ENCODE measurements at places on chromosomes 16 and 17.

- no peak for DNase-seq
Measured at GRCh38 chr16:35725949-35726348, 2266.5 kb downstream of the TP53TG3F start.

DNA sequence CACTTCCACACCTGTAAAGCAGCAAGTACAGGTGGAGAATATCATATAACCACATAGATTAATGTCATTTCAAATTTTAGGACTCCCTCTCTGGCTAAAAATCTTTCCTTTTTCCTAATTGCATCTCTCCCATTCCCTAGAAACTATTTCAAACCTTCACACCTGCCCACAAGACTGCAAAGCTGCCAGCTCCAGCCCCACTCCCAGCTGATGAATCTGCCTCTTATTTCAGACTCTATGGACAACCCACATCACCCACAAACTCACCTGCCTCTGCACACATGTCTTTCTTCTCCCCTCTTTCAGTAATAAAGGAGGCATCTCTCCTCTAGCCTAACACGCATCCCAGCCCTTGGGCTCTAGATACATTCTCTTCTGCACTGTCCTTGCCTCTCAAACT, 315.1 kb downstream of the GRIN2A start:
- DNase-seq: no peak

DNA sequence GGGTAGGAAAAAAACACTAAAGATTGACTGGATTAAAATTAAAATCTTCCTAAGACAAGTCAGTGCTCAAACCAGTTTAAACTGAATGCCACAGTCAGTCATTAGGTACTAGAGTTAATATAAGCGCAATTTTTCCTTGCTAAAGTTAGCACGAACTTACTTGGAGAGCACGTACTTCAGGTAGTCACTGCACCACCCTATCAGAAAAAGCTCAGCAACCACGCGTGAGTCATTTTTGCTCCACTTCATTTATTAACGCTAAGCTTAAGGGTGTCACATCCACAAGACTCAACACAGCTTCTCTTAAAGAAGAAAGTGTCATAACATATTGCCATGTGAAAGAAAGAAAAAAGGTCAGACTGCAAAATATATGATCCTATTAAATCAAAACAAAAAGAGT, 53.1 kb downstream of the TEX2 start:
- DNase-seq: no peak

DNA sequence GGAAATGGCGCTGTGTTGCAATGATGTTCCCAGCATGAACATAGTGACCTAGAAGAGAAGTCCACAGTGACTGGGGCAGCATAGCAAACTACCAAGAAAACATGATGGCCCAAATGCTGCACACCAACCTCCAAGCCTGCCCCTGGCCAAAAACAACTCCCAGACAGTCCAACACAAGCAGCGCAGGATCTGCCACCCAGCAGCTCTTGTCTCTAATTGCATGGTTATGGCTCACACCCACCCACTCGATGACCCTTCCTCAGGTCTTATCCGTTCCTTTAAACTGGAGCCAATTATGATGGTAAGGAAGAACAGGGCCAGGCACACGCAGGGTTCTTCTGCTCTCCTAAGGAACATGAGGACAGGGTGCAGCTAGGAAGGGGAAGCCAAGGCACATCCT, 2.9 kb downstream of the MRPL27 start:
- DNase-seq: no peak

- no peak for DNase-seq
Measured at GRCh38 chr16:83458612-83459011, 349.2 kb upstream of the HSBP1 start.

DNA sequence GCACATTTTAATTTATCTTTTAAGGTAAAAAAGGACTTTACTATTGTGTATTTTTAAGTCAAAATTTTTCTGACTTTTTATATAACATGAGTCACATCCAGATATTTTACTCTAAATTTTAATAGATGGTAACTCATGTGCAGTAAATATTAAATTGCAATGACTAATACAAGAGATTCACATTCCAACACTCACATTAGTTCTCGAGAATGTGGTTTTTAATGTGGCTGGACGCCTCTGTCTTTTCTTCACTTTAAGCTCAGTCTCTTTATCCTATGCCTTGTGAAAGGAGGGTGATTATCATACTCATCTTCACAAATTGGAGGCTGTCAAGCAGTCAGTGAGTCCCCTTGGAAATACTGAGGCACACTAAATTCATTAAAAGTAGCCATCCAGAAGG, 315.6 kb downstream of the HS3ST3B1 start:
- DNase-seq: no peak

DNA sequence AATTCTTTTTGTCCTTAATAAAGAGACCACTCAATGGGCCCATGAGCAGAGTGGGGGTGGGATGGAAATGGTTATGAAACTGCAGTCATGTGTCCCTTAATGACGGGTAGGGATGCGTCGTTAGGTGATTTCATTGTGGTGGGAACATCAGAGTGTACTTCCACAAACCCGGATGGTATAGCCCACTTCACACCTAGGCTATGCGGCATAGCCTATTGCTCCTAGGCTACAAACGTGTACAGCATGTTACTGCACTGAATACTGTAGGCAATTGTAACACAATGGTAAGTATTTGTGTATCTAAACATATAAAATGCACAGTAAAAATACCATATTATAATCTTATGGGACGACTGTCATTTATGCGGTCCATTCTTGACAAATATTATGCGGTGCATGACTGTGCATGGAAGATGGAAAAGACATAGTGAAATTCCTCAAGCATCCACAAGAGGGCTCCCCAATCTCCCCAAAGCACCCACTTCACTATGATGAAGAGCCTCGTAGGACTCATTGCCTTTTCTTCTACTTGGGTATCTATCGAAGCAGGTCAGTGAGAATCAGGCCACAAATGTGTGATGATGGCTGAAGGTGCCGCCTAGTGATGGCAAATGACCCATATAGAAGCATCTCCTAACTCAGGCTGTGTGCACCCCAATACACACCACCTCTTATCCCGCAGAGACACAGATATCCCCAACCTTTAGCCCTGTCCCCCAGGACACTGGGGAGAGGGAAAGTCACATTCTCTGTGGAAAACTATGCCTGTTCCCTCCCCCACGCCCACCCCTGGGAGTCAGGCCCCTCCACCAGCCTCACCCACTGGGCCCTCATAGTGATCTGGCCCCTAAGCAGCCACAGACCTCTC, 43.5 kb downstream of the TBX21 start:
- no peak for DNase-seq

DNA sequence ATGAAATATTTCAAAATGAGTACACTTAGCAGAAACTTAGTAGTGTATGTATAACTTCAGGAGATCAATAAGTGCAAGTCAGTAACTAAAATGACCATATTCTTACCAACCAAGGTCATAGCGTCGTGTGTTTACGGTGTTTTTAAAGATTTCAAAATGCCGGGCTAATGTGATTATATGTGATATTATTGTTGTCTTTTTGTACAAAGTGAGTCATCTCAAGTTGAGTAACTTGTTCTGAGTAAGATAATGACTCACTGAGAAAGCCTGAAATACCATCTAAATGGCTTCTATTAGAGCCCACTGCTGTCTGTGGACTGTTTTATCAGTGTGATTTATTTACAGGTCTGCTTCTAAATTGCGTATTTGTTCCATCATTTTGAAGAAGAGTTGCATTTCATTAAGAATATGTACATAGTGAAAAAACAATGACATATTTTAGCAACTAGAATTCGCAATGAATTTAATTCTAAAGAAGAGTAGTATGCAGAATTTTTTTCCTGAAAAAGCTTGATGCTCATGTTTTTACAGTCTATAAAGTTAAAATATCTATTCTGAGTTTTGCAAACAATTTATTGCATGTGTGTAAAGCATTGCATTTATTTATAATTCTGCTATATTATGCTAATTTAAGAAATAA, 12.7 kb downstream of the KRT12 start:
- DNase-seq: no peak

DNA sequence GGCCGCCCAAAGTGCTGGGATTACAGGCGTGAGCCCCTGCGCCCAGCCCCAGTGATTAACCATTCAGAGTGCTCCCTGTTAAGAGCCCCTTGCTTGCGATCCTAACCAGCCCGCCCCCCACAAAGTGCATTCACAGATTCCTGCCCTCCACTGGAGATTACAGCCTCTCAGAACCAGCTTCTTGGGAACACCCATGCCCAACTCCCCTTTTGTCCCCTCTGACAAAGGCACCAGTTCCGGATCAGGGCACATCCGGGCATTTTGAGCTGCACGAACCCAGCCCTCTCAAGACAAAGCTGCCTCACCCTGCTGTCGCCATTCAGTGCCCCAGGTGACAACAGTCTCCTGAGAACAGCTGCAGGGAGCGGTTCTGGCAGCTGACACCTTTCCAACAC, 848 bp upstream of the KRT19 start:
- no peak for DNase-seq

- peak; percentile 31 for DNase-seq
Measured at GRCh38 chr16:87635541-87636049, 33.3 kb downstream of the JPH3 start.

DNA sequence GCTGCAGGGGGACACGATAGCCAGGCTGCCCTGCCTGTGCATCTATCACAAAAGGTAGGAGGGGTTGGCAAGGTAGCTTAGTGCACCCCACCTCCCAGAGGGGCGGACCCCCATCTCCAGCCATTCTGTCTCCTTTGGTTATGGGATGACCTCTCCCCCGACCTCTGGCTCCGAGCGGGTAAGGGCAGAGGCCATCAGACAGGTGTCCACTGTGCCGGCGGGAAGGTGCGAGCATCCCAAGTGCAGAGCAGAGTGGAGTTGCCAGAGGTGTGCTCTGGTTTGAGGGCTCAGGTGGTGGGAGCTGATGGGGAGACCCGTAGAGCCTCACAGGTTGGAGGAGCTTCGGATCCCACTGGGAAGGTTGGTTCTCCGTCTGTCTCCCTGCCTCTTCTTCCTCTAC, 11.7 kb downstream of the LDHD start:
- DNase-seq: no peak

DNA sequence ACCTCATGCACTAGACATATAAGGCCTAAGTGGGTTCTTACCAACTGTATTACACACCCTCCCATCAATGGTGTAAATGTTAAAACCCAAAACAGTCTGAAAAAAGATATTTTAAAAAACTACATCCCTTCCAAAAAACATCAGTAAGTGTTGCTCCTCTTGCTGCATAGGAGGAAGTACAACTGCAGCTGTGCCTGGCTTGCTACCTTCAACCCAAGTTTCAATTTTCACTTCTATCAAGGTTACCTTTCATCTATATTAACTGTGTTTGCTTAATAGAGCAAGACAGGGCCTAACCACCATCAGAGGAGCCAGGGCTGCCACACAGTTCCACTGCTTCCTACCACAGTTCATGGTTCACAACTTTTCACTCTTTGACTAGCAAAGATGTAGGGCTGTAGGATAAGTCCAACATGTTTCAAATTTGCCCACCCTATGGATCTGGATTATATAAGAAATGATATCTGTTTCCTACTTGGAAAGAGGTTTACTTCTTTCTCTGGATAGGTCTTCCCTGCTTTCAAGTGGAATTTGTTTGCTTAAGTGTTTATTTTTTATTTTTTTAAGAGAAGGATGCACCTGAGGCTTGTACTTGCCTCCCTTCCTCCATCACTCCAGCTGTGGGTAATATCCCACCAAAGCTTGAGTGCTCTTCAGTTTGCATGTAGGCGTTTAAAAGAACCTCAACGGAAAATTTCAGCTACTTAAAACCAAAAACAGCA, 56.7 kb downstream of the GRB7 start:
- no peak for DNase-seq

GRCh38 chr17:1949754-1950153, 75.4 kb downstream of the RTN4RL1 start:
- no peak for DNase-seq

- no peak for DNase-seq
Measured at GRCh38 chr16:30910427-30911029, 12.8 kb upstream of the FBXL19 start.

GRCh38 chr17:63963123-63963522, 9.6 kb downstream of the SCN4A start:
- no peak for DNase-seq

DNA sequence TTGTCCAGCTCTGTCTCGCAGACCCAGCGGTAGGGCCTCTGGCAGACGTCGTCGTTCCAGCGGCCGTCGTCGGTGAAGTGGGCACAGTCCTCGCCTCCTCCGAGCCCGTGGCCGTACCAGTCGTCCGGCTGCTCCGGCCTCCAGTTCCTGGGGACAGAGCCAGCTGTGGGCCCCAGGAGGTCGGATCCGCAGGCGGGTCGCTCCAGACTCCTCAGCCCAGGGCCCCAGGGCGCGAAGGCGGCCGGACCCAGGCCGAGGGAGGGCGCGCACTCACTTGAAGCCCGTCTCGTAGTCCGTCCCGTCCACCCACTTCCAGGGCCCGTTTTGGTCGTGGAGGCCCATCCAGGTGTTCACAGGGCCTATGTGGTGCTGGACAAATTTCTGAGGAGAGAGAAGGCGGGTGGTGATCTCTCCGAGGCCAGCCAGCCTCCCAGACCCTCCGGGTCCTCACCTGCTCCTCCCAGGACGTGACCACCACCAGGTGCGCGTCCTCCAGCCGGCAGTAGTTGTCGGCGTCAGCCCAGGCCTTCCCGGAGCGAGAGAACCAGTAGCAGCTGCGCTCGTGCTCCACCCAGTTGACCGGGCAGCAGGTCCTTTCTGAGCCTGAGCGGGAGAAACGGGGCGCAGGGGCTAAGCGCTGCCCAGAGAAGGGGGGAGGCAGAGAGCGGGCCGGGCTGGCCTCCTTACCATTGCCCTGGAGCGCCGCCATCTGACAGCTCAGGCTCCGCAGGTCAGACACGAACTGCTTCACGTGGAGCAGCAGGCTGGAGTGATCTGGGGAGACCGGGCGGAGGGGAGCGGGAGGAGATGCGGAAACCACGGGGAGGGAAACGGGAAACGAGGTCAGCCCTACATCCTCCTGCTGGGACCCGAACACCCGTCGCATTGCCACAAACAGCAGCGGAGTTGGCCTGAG, 5.2 kb downstream of the ASGR1 start:
- no peak for DNase-seq

DNA sequence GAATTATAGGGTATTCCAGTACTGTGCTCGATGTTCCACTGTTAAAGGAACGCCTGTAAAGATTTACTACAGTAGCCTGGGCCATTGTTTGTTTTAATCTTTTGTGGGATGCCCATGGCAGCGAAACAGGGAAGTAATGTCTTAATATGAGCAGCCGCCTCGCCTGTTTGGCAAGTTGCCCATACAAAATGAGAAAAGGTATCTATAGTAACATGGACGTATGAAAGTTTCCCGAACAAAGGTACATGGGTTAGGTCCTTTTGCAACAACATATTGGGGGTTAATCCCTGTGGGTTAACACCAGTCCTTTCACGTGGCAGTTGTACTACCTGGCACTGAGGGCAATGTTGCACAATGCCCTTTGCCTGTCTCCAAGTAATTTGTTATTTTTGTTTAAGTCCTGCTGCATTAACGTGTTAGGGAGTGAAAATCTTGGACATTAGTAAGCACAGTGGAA, 21.1 kb upstream of the TMC5 start:
- no peak for DNase-seq

- DNase-seq: peak; percentile 89
Measured at GRCh38 chr16:56964243-56965148, 2.7 kb downstream of the CETP start.

- DNase-seq: no peak
Measured at GRCh38 chr17:75980188-75981018, 1.4 kb downstream of the TEN1 start.

DNA sequence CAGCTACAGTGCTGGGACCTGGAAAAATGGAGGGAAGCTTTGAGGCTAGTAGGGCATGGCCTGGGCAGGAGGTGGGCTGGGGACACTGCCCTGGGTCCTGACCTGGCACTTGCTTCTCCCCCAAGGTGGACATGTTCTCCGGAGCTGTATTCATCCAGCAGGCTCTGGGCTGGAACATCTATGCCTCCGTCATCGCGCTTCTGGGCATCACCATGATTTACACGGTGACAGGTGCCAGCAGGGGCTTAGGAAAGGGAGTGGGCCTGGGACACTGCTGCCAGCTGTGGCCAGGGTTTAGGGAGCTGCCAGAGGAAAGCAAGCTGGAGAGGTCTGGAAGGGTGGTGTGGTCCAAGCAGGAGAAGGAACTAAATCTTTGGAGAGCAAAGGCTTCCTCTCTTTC, 3.1 kb downstream of the SLC5A2 start:
- no peak for DNase-seq
